ENCODE measurements at places on chromosomes 3 and 15.
A peak's percentile ranks its signal among the peaks of the same experiment; 100 is the strongest.

- no peak for DNase-seq
Observed at GRCh38 chr15:38085931-38086568, 151.6 kb downstream of the TMCO5A start.

DNA sequence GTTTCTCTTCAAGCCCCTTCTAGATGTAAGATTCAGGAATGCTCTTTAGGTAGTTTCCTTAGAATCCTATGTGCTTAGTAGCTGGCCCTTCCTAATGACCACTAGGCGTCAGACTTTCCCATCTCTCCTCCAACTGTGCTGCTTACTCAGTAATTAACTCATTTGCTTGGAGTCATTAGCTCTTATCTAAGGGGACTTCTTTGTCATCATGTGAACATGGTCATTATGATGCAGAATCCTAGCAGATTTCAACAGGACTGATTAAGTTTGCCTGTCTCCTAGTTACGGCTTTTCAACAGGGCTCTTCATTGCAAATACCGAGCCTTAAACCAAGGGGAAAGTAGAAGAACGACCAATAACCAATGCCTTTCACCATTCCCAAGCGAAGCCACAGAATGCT, 46.4 kb downstream of the GJD2 start:
- DNase-seq, result no peak

- no peak for DNase-seq
Observed at GRCh38 chr3:11306817-11307589, 34.8 kb downstream of the ATG7 start.

GRCh38 chr3:120908795-120909601, 993 bp downstream of the STXBP5L start:
- no peak for DNase-seq

GRCh38 chr3:51280176-51280575, 104.9 kb upstream of the MANF start:
- no peak for DNase-seq

- DNase-seq, result no peak
Observed at GRCh38 chr3:147409143-147410115, at the start of gene ZIC1. TSS of gene ZIC1 (plus strand) at chr3:147409365. CDS start at chr3:147410113, 748 bp downstream.

GRCh38 chr3:69809076-69809835, 70.0 kb downstream of the MITF start:
- DNase-seq, result no peak

GRCh38 chr3:151468284-151468917, 7.5 kb upstream of the IGSF10 start:
- DNase-seq, result peak; percentile 43

Measured in PC-9 (cell line).